ENCODE measurements at places on chromosomes 5 and 9.

GRCh38 chr9:19162026-19162366 is 34.7 kb upstream of the PLIN2 start:
- DNase-seq = no peak

GRCh38 chr9:93950619-93951601 is 4.2 kb downstream of the BARX1 start:
- DNase-seq = peak; percentile 62

DNA sequence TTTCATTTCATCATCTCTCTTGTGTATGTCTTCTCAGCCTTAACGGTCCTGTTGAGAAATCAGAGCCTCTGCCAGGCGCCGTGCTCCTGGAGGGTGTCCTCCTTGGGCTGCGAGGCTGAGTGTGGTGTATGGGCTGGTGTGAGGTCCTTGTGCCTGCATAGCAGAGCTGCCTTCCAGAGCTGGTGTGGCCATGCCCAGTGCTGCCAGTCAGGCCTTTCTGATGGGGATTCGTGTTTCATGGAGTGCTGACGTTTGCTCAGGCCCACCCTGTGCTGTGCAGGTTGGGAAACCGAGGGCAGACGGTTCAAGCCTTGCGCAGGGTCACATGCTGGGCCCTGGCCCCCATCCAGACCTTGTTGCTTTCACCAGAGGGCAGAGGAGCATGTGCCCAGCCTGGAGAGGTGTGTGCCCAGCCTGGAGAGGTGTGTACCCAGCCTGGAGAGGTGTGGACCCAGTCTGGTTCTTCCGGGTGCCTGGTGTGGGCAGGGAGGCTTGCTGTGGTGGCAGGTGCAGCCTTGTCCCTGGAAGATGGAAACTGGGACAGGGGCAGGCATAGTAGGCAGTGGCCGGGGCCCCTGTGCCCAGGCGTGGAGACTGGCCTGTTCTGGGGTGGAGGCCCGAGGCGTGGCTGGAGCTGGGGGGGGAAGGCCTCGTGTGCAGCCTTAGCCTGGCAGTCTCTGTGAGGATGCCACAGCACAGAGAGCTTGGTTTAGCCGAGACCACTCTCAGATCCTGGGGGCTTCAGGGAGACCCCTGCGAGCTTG is 84.0 kb downstream of the RXRA start:
- DNase-seq = no peak

GRCh38 chr5:143205883-143206195 is 197.6 kb downstream of the NR3C1 start:
- DNase-seq = no peak

DNA sequence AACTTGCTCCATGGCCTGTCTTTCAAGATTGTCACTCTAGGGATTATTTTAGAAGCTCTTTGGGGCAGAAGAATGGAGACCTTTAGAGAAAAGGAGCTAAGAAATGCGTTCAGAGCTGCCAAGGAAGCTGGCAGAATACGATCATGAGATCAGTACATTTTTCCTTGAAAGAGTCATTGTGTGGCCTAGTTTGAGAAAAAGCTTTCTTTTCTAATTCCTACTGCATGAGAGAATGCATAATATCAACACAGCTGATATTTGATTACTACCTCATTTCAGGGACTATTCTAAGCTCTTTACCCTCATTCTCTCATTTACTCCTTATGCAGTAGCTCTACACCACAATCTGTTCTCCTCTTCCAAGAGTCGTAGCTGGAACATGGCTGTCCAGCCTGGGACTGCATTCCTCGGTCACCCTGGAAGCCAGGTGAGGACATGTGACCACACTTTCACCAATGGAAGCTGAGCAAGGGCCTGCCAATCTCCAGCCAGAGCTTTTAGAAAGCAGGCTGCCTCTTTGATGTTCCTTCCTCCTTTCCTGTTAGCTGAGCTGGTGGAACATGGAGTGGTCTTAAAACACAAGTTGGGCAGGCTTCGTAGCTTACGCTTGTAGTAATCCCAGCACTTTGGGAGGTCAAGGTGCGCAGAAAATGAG is 99.3 kb upstream of the LHFPL2 start:
- no peak for DNase-seq

GRCh38 chr9:123262338-123262737 is 6.0 kb downstream of the STRBP start:
- no peak for DNase-seq

DNA sequence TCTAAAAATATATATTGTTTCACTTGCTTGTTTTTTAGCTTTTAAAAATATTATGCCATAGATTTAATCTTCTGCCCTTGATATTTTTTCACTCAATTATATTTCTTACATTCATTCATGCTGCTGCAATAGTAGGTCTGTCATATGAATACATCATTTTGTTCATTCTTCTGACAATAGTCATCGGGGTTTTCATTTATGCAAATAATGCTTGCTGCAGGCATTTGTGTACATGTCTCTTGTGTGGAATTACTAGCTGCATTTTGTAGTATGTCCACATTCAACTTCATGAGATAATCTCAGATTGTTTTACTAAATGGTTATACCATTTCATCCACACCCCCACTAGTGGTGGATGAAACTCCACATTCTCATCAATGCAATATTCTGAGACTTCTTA is 5.3 kb upstream of the PLPP1 start:
- no peak for DNase-seq

DNA sequence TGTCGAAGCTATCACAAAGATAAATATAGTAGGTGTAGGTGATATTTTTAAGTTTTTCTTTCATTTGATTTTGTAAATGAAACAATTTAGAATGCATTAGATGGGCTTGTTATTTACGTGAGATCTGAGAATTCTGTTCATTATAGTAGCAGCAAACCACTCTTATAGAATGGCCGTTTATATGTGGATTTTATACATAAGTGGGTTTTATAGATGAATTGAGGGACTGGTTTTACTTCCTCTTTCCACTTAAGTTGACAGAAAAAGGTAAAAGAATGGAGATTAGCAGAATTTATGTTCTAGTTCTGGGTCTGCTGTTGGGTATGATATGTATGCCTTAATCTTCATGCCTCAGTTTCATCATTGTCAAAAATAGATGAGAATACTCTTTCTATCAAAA is 5.6 kb downstream of the RMI1 start:
- no peak for DNase-seq

GRCh38 chr5:2929779-2930178 is 178.3 kb upstream of the IRX2 start:
- no peak for DNase-seq

DNA sequence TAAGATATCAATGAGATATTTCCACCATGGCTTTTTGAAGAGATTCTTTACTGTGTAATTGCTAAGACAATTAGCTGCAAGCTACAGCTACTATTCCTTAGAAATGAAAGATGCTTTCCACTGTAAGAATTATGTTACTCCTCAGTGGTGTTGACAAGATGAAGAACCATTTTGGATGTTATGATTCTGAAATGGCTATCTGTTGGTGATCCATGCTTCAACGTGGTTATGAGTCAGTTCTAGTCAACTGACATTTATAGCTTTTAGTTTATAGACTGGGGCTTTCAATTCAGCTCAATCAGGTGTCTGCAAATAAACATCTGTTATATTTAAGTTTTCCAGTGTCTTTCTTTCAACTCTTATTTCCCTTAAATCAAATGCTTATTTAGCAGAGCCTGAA is 93.7 kb downstream of the SGCD start:
- no peak for DNase-seq

DNA sequence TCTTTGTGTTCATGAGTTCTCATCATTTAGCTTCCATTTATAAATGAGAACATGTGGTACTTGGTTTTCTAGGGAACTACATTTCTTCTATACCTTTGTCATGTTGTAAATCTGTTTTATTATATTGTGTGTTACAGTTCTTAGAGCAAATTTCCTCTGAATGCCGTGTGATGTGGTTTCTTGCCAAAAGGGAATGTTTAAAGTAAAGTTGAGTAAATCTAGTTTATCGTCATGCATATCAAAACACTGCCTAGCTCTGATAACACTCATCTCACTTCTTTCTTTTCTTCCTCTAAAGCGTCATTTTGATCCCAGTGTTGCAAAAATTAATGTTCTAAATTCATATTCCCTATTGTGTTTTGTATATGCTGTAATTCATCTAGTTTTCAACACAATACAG is 295.4 kb upstream of the HAPLN1 start:
- no peak for DNase-seq

- DNase-seq = no peak
Observed at GRCh38 chr5:170076739-170077138, 29.0 kb upstream of the FOXI1 start.

- peak; percentile 31 for DNase-seq
Observed at GRCh38 chr5:63960646-63961045, 1.6 kb downstream of the HTR1A start.

GRCh38 chr5:57804007-57804444 is 321.4 kb upstream of the ACTBL2 start:
- DNase-seq = no peak

DNA sequence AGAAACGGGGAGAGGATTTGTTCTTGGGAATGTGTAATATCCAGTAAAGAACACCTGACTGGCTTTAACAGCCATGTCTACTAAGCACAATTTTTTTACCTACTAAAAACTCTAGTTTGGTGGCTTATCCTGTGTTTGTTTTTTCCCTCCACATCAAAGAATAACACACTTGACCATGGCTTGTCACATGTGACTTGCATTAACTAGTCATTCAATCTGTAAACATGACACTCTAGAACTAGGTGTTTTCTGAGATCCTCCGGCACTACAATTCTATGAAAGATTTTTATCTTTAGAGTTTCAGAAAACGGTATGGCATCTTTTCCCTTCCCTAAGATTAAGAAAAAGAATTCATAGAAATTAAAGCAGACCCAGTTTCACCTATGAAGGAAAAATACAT is 103.7 kb downstream of the CEMIP2 start:
- DNase-seq = no peak

DNA sequence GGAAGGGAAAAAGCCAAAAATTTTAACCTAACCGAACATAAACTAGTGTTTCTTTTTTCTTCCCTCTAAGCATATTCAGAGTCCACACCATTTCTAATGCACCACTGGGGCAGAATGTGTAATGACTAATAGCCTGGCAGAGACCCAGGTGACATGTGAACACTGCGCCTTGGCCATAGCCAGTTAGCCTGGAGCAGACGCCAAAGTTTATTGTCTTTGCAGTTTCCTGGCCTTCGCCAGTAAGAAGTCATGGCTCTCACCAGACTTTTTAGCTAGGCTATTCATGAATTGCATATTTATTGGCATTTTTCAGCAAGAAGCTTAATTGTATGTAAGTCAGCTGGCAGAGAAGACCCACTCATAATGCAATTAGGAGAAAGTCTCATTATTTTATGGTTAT is 182.8 kb upstream of the SLC27A6 start:
- DNase-seq = no peak

GRCh38 chr5:163874431-163874830 is 369.0 kb downstream of the MAT2B start:
- DNase-seq = no peak

GRCh38 chr5:42564689-42565356 is 141.6 kb downstream of the GHR start:
- no peak for DNase-seq

- no peak for DNase-seq
Observed at GRCh38 chr5:19488786-19489185, 499.2 kb downstream of the CDH18 start.

DNA sequence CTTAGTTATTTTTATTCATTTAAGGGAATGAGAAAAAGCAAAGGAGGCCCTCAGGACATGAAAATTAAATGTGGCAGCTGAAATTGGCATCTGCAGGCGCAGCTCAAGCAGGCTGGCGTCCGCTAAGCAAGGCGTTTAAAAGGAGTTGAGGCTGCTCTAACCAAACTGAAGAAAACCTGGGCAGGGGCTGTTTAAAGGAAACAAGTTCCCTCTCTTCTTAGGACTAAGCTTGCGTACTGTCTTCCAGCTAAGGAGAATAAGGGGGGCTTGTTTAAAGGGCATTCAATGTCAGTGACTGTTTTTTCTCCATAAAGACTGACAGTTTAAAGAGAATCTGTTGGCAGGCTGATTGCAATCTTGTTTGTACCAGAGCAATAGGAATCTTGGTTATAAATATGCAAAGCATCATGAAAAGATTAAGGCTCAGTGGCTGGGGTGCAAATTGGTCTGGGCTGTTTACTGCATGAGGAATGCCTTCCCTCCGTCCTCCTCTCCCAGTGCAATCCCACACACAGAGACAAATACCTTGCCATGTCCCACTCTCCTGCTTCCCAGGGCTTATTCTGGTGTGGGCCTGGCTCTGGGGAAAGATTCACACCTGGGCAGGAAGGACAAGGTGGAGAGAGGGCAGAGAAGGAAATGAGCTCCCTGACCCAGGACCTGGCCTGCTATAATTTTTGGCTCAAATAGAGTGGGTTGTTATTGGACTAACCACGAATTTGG is 85.9 kb upstream of the LIFR start:
- no peak for DNase-seq

GRCh38 chr5:171342362-171343111 is 33.5 kb downstream of the TLX3 start:
- DNase-seq = peak; percentile 44

GRCh38 chr9:22117511-22118384 is 108.6 kb upstream of the CDKN2B start:
- DNase-seq = peak; percentile 32

Measured in WTC11 (cell line).